Activated T-helper 1 cell treated with anti-CD3 and anti-CD28 coated beads, Interleukin-2, amount 50 U/mL, for 16 hours (primary cell): ENCODE measurements at places on chromosomes 7 and 10.

DNA sequence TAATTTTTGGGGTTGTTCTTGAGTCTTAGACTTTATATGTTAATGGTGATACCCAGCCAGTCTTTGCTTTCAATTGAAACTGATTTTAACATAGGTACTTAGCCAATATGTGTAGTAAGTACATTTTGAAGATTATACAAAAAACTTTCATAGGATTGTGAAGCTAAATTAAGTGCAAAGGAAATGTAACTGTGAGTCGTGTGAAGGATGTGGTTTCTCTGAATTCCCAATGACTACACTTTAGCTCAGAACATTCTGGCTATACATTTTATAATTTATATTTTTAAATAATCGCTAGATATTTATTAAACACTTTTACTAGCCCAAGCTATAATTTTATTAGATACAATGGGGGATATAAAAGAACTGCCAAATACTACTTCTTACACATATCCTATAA lies 359.3 kb downstream of the PCLO start:
- no peak for DNase-seq

GRCh38 chr7:28104041-28104541 lies 76.5 kb downstream of the JAZF1 start:
- DNase-seq: no peak

GRCh38 chr10:7084280-7085005 lies 326.4 kb downstream of the SFMBT2 start:
- DNase-seq: no peak

GRCh38 chr10:123140164-123140982 lies 4.6 kb downstream of the HMX3 start:
- DNase-seq: no peak

DNA sequence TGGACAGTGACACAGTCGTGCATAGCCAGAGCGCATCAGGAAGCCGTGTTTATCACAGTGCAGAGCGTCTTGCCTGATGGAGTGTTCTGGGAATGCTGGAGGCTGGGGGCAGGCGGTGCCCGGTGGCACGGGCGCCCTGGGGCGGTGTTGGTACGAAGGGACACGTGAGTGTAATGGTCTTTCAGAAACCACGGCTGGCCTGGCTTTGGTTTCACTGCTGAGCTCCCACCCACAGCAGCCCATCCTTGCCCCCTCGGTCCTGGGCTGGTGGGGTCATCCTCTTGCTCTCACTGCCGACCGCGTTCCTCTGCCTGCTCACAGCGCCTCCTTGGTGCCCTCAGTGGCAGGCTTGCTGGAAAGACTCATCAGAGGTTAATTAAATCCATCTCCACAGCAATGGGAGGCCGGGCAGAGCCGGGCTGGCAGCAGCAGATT lies 50.6 kb downstream of the NKX6-2 start:
- DNase-seq: no peak

GRCh38 chr10:13816195-13816925 lies 229.6 kb downstream of the PRPF18 start:
- DNase-seq: no peak

GRCh38 chr7:116588641-116589594 lies 64.1 kb downstream of the CAV1 start:
- DNase-seq: no peak

GRCh38 chr10:32259551-32259950 lies 87.4 kb downstream of the EPC1 start:
- no peak for DNase-seq

GRCh38 chr7:7803715-7804178 lies 85.3 kb upstream of the RPA3 start:
- DNase-seq: no peak

DNA sequence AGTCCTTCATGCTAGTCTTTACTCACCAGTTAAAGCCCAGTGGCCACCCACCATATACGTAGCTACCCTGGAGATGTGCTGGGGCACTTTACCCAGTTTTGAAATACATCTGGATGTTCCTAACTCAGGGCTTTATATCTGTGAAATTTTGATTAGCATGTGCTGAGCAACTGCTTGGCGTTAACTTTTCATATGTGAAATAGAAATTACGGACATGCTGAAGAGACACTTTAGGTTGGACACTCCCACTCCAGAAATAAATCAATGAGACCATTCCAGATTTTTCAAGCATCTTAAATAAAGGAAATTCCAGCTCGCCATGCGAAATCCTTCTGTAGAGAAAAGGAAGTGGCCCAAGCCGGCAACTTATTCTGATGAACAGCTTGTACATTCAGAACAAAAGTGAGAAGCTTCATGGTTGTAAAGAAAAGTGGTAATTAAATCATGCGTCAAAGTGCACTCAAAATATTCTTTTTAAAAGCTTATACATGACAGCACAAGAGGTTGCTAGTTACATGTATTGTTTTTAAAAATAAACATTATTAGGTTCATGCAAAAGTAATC lies 153.5 kb upstream of the ITGB1 start:
- no peak for DNase-seq

- no peak for DNase-seq
These were observed 93.7 kb downstream of the SVOPL start for GRCh38 chr7:138607216-138608126.

- no peak for DNase-seq
These were observed 22.2 kb downstream of the FRMPD2 start for GRCh38 chr10:48252354-48252650.

DNA sequence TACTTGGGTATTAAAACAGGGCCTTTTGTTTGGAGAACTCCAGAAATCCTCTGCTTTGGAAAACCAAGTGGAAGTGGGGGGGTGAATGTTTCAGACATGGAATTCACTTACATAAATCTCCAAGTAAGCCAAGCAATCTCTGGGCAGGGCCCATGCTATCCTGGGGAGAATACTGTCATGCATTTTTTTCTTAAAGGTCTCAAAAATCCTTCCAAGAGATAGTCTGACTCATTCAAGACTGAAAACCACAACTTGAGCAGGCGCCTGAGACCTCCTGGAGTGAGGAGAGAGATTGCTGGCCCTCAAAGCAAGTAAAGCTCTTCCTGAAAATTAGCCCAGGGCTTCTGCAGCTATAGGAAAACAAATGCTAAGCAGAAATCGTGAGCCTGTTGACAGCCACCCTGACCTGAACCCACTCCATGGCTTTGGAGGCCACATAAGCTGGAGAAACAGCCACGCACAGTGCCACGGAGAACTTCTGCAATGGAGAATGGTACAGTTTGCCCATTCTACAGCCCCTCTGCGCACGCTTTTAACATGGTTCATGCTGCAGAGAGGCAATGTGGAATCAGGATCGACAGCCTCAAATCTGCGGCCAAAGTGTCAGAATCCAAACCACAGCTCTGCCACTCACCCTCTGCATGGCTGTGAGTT lies 203.1 kb upstream of the AUTS2 start:
- no peak for DNase-seq

- DNase-seq: no peak
These were observed 52.3 kb downstream of the FOXP2 start for GRCh38 chr7:114466917-114467316.

GRCh38 chr10:15813415-15813814 lies 46.9 kb downstream of the MINDY3 start:
- DNase-seq: no peak

- no peak for DNase-seq
These were observed 35.3 kb upstream of the STARD3NL start for GRCh38 chr7:38142736-38143135.

- no peak for DNase-seq
These were observed 243.7 kb upstream of the PRKCQ start for GRCh38 chr10:6823770-6824169.

GRCh38 chr7:150654692-150655091 lies 22.5 kb upstream of the GIMAP6 start:
- DNase-seq: no peak

GRCh38 chr7:131007439-131008330 lies 273.7 kb upstream of the KLF14 start:
- DNase-seq: no peak

DNA sequence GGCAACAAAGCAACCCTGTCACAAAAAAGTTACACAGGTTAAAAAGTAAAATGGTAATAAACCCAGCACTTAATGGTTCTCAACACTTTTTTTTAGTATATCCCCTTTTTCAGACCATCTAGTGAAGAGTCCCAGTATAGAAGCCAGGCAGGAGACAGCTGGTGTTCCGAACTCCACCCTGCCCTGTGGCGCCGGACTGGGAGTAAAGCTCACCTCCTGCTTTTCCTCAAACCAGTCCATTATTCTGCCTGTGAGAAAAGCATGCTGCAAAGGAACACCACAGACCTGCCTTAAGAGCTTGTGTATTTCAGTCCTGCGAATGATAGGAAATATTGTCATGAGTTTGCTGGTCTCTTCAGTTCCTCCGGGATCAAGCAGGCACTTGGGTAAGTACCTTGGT lies 81.0 kb downstream of the EZH2 start:
- no peak for DNase-seq

- DNase-seq: no peak
These were observed 1396.8 kb downstream of the GATA3 start for GRCh38 chr10:9451211-9451773.

DNA sequence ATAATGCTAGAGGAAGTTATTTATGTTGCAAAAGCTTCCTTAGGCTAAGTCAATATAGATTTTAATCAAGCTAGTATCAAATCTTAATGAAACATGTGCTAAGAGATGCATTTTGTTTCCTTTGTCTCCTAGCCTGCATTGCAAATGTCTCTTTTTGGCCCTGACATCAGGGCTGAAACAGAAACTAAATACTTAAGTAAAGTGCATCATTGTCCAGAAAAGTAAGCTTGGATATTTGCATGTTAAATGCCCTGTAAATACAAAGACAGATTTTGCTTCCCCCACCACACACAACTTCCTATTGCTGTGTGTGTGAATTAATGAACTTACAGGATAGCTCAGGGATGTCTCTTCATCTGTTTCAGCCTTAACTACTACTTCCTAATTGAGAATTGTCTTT lies 10.0 kb upstream of the STAMBPL1 start:
- no peak for DNase-seq

DNA sequence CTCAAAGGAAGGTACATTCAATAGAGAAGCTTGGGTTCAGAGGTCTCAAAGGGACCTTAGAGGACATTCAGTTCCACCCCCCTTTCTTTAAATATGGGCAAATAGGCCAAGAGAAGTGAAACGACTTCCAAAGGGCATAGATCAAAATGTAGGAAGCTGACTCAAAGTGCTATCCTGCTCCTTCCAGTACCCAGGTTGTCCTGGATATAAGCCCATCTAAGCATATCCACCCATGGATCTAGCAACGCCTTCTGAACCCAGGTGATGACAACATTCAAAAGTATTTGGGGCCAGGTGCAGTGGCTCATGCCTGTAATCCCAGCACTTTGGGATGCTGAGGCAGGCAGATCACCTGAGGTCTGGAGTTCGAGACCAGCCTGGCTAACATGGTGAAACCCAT lies 5.3 kb downstream of the ATXN7L1 start:
- DNase-seq: no peak

DNA sequence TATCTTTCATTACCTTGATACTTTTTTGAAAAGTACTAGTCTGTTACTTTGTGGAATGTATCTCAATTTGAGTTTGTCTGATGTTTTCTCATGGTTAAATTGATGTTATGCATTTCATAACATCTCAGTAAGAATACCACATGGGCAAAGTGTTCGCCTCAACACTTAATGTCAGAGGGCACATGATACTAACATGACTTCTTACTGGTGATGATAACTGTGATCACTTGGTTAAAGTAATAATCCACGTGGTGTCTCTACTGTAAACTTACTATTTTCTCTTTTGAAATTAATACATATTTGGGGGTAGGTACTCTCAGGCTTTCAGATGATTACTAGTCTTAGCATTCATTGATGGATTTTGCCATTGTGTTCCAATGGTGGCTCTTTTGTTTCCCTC lies 2.2 kb downstream of the SDHAF3 start:
- no peak for DNase-seq

DNA sequence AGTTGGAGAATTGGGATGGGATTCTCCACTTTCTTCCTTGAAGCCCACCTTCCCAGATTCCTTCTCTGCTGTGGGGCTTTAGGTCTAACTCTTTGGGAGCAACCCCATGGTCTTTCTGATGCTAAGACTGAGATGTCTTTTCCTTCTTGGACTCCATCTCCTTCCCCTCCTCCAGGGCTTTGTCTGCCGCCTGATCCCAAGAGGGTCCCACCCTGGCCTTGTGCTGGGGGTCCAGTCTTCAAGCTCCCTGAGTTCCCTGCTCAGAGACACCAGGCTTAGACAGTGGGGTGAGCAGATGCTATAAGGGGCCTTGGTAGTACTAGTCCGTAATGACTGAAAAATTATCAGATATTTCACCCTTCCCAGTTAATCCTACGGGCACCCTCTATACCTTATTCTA lies 150.5 kb downstream of the PTPN20 start:
- no peak for DNase-seq

GRCh38 chr7:26891400-26892350 lies 27.3 kb upstream of the SKAP2 start:
- DNase-seq: no peak

- DNase-seq: no peak
These were observed 14.9 kb downstream of the GET4 start for GRCh38 chr7:891291-891690.

- no peak for DNase-seq
These were observed 3.0 kb downstream of the BRI3 start for GRCh38 chr7:98284335-98285036.

DNA sequence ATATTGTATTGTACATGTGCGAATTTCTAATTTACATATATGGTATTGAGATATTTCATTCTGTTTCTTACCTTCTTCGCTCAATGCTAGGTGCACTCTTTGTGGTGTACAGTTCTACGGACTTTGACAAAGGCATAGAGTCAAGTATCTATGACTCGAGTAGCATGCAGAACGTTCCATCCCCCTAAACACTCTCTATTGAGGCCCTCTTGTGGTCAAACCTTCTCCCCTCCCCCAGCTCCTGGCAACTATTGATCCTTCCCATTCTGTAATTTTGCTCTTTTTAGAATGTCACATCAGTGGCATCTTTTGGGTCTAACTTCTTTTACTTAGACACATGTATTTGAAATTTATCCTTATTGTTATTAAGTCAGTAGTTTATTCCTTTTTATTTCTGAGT lies 30.7 kb upstream of the GDF10 start:
- no peak for DNase-seq

DNA sequence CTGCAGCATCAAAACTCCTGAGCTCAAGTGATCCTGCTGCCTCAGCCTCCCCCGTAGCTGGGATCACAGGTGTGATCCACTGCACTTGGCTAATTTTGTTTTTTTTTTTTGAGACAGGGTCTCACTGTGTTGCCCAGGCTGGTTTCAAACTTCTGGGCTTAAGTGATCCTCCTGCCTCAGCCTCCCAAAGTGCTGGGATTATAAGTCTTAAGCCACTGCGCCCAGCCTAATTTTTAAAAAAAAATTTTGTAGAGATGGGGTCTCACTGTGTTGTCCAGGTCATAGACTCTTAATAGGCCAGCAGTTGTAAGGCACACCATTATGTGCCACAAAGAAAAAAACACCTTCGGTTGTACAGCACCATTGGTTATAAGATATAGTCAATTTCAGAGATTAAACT lies 122.4 kb downstream of the MAPK8 start:
- DNase-seq: no peak

DNA sequence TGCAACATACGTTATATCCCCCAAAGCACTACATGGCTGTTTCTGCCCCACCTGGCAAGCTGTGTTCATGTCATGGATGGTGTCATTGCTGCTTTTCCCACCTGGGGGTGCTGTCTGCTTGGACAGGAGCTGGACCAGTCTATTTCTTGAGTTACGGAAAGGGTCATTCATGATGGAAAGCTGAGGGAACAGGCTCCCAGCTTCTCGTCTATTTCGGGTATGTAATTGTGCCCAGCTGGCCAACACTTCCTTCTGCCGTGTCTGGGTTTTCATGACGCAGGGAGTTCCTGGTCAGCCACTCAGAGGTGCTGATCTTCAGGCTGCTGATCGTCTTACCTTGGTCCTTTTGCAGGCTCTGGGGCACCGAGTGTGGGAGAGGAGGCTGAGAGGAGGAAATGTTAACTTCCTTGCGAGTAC lies 8.6 kb downstream of the BTBD16 start:
- no peak for DNase-seq

GRCh38 chr10:103816431-103816830 lies 38.9 kb downstream of the SH3PXD2A start:
- DNase-seq: no peak
